ENCODE measurements at places on chromosomes 5 and 9. TPM values are rescaled to one million over a fixed set of nuclear protein-coding genes. Genes with fewer than 3 reads are reported as not detected.

DNA sequence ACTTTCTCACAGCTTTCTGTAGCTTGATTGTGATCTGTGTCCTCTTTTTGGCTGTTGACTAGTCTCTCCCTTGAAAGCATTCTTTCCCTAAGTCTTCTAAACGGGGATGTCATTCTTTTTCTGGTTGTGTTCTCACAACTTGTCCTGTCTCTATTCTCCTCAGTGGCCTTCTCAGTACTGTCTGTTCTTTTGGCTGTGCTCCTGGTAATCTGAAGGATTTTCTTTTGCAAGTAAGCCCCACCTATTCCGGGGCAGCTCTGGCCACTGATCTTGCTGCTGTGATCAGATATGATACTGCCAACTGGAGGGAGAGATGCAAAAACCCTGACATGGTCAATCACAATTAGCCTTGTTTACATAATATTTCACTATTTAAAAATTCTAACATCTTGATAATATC lies 172.2 kb downstream of the CDC42SE2 start:
- DNase-seq, result no peak

OSMR gene
- 25.6 TPM for total RNA-seq

FAM221B gene
- not detected for total RNA-seq

TXNDC8 gene
- total RNA-seq, result not detected

GALNT12 gene
- not detected for total RNA-seq

ZNF608 gene
- 0.62 TPM for total RNA-seq

GRCh38 chr5:1322036-1322900 lies 22.6 kb downstream of the CLPTM1L start:
- DNase-seq, result no peak

- no peak for DNase-seq
Observed at GRCh38 chr5:150180241-150181026, 9.4 kb upstream of the SLC6A7 start.

EFCAB9 gene
- total RNA-seq, result not detected

DNA sequence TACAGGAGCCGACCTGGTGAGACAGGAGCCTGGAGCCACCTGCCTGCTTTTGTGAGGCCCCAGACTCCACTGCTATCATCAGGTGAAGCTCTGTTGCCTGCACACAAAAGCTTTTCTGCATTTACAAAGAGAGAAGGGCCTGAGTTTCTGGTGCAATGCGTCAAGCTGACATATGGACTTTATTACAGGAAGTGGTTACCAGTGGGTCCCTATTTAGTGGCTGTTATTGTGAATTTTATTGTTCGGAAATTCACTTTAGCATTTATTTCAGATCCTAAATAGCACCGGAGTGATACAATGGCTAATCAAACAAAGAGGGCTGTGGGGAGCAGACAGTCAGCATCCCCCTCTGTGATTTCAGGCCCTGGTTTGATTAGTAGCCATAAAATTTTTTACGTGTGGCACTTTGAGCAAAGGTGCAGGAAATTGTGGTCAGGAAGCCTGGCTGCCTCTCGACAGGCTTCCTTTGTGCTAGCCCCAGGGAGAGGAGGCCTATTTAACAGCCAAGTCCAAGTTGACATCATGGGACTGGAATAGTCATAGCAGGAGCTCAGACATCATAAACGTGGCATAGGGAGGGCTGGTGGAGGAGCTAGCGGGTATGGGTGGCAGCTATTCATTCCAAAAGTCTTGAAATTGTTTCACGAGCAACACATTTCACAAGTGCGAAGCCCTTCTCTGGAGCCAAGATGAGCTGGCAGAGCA lies 8.4 kb downstream of the TGFBI start:
- DNase-seq, result peak; percentile 79

GRCh38 chr5:132901036-132901435 lies 27.6 kb downstream of the LEAP2 start:
- no peak for DNase-seq

DNA sequence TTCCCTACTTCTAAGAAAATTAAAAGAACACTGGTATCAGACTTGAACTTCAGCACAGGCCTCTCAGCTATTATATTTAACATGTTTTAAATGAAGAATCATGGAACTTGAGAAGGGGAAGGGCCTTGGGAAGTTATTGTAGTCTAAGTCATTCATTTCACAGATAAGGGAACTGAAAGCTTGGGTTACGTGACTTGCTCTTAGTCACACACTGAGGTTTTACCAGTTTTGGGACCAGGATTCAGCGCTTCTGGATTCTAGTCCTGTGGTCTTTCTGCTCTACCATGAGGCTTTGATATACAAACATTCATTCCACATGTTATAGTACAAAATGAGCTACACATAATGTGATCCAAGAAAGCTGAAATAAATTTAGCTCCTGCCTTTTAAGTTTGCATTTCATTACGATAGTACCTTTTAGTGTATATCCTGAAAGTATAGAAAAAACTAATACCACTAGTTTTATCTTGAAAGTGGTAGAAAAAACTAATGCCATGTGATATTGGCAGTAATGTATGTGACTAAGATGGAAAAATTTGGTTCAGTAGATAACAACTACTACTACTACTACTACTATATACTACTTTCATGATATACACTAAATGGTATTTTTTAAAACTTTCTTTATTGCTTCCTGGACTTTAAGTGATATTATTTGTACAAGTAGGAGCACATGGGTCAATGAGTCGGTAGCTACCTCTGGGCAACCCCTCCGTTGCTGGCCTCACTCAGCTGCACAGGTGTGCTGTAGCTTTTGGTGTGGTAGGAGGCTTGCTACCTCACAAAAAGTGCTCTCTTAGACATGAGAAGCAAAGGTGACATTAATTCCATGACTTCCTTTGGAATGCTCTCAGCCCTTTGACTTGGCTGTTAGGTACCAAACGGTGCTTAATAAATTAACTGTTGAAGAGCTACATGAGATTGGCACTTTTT lies 40.7 kb downstream of the F2RL2 start:
- DNase-seq, result no peak

CAST gene
- 321 TPM for total RNA-seq

GRCh38 chr5:89173528-89173927 lies 290.5 kb upstream of the MEF2C start:
- no peak for DNase-seq

GRCh38 chr5:128477944-128478343 lies 60.1 kb downstream of the FBN2 start:
- no peak for DNase-seq

All from HFFc6 (cell line).